AG09309 (cell line): ENCODE measurements at places on chromosomes 3 and 15.

GRCh38 chr3:48548729-48549705 lies 7.6 kb downstream of the PFKFB4 start:
- DNase-seq = no peak

- peak; percentile 51 for DNase-seq
These were observed 72.3 kb upstream of the ZNF280D start for GRCh38 chr15:56805466-56806147.

- DNase-seq = peak; percentile 83
These were observed 8.2 kb downstream of the SLC6A6 start for GRCh38 chr3:14410503-14411165.

DNA sequence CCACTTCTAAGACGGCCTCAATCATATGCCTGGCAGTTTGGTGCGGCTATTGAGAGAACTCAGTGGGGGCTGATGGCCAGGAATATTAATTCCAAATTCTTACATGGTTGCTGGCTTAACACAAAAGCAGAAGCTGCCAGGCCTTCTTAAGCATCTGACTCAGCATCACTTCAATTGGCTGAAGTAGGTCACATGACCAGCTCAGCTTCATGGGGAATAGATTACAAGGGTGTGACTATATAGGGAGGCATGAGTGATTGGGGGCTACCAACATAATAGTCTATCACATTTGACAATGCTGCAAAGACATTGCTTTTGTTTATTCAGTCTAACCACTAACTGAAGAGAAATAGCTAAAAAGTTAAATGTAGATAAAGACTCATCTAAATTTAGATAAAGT lies 101.6 kb upstream of the ANKRD28 start:
- DNase-seq = peak; percentile 17

DNA sequence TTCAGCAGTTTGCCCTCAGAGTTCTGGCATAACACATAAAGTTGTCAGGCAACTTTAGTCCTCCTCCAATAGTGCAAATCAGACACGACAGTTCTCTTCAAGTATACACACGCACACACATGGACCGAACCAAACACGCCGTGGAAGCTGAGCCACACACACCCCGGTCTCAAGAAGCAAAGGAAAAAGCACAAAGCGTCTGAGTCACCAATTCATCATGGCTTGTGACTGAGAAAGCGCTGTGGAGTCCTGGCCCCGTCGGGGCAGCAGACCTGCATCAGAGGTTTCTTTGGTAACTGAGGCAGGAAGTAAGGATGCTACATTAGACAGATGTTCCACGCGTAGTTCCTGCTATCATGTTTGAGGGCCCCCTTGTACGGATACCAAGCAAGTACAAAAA lies 85.7 kb downstream of the VGLL4 start:
- DNase-seq = peak; percentile 57

GRCh38 chr3:121747976-121748375 lies 1.6 kb downstream of the GOLGB1 start:
- DNase-seq = no peak

GRCh38 chr15:90219421-90220141 lies 14.2 kb downstream of the CIB1 start:
- no peak for DNase-seq

DNA sequence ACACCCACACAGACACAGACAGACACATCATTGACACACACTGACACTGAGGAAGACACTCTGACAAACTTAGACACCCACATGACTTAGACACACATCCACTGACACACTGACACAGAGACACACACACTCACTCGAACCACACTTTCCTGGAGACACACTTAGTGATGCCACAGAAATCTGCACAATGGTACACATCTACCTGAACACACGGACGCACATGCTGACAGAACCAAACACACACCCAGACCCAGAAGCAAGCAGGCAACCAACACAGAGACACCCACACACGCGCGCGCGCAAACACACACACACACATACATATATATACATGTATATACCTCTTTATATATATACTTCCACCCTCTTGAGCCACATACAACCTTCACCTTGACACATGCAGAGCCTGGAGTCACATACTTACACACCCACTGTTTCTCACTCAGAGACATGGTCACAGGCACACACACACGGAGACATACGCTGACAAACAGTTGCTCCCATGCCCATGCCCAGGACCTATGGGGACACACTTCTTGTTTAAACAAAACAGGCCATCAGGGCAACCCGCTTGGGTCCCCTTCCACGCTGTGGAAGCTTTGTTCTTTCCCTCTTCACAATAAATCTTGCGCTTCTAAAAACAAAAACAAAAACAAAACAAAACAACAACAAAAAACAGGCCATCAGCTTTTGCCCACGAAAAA lies 913 bp upstream of the SCN5A start:
- no peak for DNase-seq

DNA sequence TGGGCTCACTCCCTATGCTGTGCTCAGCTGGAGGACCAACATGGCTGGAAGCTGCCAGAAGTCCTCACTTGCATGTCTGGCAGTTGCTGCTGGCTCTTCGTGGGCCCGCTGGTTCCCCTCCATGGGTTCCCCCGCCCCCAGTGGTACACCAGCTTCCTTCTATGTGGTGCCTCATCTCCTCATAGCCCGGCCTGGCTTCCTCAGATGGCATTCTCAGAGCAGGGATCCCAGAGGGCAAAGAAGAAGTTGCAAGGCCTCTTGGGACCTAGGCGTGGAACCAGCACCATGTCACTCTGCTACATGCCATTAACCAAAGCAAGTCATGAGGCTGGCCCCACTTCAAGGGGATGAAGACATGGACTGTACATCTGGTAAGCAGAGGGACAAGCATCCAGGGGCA lies 2.9 kb upstream of the CFAP92 start:
- DNase-seq = no peak

- no peak for DNase-seq
These were observed 35.1 kb downstream of the CCDC54 start for GRCh38 chr3:107412376-107412775.
